Stimulated activated CD4-positive, alpha-beta T cell treated with anti-CD3 and anti-CD28 coated beads, Interleukin-12 subunit alpha, Interleukin-12 subunit beta, amount 100 ng/mL, for 24 hours (primary cell): ENCODE measurements at places on chromosomes 6 and 20.

GRCh38 chr6:105611606-105612005 lies 208.7 kb upstream of the PREP start:
- no peak for DNase-seq

DNA sequence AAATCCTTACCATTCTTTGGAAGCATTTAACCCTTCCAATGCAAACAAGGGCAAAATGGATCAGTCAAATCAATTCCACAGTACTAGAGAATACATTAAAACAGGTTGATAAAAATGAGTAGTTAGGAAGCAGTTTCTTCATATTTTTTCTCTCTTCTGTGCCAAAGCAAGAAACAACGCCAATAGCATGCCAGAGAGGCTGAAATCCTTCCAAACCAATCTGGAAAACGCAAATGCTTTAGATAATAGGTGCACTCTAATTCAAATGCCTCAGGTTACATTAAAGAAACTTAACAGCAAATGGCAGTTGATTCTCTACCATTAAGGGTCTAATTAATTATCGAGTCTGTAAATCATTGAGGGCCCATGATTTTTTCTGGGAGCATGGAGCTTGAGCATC lies 755.2 kb downstream of the C6orf118 start:
- DNase-seq: no peak

DNA sequence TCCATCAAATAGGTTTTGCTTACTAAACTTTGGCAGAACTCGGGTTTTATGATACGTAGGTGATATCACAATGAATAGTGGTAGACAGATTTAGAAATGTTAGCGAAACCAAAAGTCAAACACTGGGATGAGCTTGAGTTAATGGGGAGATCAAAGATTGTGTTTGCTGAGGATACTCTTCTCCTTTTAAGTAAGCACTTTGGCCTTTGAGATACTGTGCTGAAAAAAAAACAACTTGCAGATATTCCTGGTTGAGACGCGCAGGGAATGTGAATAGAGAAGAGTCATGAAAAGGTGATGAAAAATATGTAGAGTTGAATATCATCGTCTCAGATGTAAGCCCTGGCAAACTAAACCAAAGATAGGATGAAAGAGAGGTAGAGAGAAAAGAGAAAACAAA lies 48.3 kb downstream of the TRMT11 start:
- no peak for DNase-seq

DNA sequence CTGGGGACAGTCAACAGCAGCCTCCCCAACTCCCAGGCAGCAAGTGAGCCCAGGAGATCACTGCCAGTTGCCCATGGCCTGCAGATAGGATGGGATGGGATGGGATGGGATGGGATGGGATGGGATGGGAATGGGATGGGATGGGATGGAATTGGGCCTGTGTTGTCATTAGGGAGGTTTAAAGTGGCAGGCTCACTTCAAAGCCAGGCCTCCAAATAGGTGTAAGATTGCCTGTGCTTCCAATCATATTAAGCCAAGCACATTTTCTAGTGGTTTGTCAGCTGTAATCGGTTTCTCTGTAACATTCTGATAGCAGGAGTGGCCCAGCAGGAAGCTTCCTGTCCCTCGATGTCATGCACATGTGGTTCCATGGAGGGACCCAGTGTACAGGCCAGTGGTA lies 82.7 kb upstream of the NXT1 start:
- DNase-seq: no peak
